CD14-positive monocyte (primary cell): ENCODE measurements at places on chromosomes 12 and 14. TPM values are rescaled to one million over a fixed set of nuclear protein-coding genes. Genes with fewer than 3 reads are reported as not detected.

Gene RIMBP2
- polyA plus RNA-seq = not detected

GRCh38 chr12:100279159-100279558 is 12.2 kb downstream of the SCYL2 start:
- no peaks in the 10 kb centered on the region for H3K27me3 ChIP-seq
- no peak overlapping the region for H3K27ac ChIP-seq
- peaks cover 7% of the 10 kb centered on the region for H3K36me3 ChIP-seq

DNA sequence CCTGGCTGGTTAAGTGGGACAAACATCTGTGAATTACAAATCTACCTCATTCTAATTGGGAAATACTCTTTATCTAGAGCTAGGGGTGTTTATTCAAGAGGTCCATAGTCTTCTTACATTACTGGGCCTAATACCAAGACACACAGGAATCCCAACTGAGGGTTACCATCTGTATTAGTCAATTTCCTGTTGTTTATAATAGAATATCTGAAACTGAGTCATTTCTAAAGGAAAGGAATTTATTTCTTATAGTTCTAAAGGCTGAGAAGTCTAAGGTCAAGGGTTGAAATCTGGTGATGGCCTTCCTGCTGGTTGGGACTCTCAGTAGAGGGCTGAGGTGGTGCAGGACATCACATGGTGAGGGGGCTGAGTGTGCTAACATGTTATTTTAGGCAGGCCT is 36.0 kb downstream of the RTRAF start:
- H3K4me1 ChIP-seq = no peaks in the 10 kb centered on the region
- no peak overlapping the region for H3K4me3 ChIP-seq
- H3K27me3 ChIP-seq = no peaks in the 10 kb centered on the region
- no peak overlapping the region for H3K27ac ChIP-seq
- DNase-seq = no peak
- H3K36me3 ChIP-seq = no peaks in the 10 kb centered on the region

DNA sequence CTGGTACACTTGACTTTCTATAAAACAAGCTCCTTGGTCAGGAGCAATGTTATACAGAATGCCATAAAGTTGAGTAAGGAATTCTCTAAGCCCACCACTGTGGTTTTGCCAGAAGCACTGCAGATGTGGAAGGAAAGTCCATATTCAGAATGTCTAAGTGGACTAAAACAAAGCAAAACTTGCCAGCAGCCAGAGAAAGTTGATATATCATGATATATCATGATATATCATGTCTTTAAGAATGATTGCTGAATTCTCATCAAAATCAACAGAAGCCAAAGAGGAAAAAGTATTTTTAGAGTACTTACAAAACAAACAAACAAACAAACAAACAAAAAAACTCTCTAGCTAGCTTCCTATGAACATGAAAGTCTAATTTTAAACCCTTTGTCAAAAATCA is 424.8 kb upstream of the OR4E1 start:
- no peaks in the 10 kb centered on the region for H3K27me3 ChIP-seq
- H3K36me3 ChIP-seq = no peaks in the 10 kb centered on the region
- H3K27ac ChIP-seq = no peak overlapping the region
- no peak overlapping the region for H3K4me3 ChIP-seq
- DNase-seq = no peak

DNA sequence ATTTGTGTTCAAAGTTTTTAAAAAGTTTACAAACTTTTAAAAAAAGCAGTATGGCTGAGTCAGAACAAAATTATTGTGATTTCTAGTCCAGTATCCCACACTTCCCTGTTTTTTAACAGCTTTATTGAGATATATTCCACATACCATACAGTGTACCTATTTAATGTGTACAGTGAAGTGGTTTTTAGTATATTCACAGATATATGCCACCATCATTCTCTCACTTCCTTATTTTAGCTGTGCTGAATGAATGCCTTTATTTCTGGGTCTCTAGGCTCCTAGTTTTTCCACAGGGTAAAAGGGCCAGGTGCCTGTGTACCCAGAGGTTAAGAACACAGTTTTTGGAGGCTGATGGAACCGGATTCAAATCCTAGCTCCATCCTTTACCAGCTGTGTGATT is 58.9 kb upstream of the SRSF5 start:
- H3K36me3 ChIP-seq = peaks cover 74% of the 10 kb centered on the region
- no peak overlapping the region for H3K27ac ChIP-seq
- H3K27me3 ChIP-seq = no peaks in the 10 kb centered on the region

Gene SMCO2
- not detected for polyA plus RNA-seq

Gene TTC5
- 5.7 and 6.2 TPM in 2 replicates for polyA plus RNA-seq

GRCh38 chr14:48251290-48251689 is 575.9 kb upstream of the MDGA2 start:
- DNase-seq = no peak
- H3K27ac ChIP-seq = no peak overlapping the region
- H3K4me3 ChIP-seq = no peak overlapping the region
- no peaks in the 10 kb centered on the region for H3K36me3 ChIP-seq

GRCh38 chr12:62045211-62045610 is 215.0 kb upstream of the USP15 start:
- no peak overlapping the region for H3K4me3 ChIP-seq
- H3K36me3 ChIP-seq = no peaks in the 10 kb centered on the region
- no peaks in the 10 kb centered on the region for H3K4me1 ChIP-seq
- H3K27me3 ChIP-seq = no peaks in the 10 kb centered on the region
- no peak for DNase-seq

Gene ALDH1L2
- polyA plus RNA-seq = 0.01 and 0.20 TPM in 2 replicates

DNA sequence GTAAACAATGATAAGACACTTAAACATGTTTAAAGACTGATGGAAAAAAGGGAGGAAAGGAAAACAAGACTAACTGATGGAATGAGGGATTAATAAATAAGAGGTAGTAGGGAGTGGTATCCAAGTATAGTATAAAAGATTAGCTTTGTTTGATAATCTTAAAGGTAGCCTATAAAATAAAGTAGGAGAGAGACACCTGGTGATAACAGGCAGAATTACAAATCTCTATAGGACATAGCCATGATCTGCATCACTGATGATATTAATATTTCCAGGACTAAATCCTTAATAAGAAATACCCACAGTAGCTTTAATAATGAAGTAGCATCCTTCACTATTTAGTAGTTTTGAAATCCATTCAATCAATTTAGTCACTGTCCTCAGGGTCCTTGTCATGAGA is 30.4 kb downstream of the DLGAP5 start:
- no peak overlapping the region for H3K4me3 ChIP-seq
- no peaks in the 10 kb centered on the region for H3K4me1 ChIP-seq
- peaks cover 63% of the 10 kb centered on the region for H3K36me3 ChIP-seq
